GDM1 (cell line): ENCODE measurements at places on chromosomes 16 and 17.

DNA sequence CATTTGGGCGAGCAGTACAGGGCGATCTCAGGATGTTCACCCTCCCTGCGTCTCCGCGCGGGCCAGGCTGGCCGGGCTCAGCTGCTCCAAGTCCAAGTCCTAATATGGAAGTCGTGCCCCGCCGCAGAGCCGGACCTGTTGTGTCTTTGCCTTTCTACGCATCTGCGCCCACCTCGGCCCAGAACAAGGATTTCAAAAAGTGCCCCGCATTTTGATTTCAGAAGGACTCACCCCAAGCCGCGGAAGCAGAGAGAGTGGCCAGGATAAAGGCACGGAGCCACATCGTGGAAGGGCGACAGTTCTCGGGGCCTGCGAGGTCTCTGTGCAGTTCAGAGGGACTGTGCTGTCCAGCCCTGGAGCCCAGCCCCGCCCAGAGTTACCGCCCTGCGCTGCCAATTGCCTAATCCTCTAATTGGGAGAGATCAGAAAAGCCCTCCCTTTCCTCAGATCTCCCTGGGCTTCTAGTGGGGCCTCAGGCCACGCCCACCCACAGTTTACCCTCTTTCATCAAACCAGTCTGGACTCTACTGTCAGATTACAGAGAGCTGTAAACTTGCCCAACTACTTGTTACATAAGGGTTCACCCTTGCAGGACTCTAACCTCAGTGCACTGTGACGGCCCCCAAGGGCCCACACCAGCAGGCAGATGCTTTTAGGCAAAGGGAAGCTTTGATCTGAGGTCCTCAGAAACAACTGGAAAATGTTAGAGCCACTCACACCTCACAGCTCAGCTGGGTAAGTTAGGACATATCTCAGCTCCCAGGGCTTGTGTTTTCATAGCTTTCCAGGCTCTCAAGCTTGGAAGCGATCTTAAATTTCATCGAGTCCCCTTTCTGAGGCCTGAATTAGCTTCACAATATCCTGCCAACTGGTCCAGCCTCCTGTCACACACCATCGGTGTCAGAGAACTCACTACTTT, at the start of gene CES1:
Gene CES1, minus strand, starts transcription at position 324 of the 919 bp plus-strand sequence. Its CDS starts 41 bp downstream, at position 283.
- DNase-seq: no peak

DNA sequence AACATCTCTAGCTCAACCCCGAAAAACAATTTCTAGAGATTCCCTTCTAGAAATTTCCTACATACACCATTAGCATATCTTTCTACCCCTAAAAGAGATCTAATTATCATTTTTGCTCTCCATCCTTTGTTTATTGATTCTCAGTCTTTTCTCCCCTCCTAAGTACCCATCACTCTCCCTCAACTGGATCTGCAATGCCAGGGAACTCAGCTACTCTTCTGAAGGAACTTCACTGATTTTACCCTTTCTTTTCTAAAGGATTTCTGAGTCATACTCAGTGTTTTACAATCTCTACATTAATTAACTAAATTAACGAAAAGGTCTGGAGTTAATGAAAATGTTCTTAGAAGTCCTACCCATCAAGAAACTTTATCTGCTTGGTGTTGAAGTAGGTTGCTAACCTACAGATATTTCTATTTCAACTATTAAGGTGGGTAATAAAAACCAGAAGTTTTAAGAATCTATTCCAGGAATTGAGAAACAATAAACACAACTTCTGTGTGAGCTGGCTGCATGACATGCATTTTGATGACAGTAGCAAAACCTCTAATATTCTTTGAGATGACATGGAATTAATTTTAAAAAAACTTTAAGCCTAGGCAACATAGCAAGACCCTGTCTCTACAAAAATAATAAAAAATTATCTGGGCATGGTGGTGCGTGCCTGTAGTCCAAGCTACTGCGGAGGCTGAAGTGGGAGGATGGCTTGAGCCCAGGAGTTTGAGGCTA, 13.6 kb downstream of the CREBBP start:
- no peak for DNase-seq

DNA sequence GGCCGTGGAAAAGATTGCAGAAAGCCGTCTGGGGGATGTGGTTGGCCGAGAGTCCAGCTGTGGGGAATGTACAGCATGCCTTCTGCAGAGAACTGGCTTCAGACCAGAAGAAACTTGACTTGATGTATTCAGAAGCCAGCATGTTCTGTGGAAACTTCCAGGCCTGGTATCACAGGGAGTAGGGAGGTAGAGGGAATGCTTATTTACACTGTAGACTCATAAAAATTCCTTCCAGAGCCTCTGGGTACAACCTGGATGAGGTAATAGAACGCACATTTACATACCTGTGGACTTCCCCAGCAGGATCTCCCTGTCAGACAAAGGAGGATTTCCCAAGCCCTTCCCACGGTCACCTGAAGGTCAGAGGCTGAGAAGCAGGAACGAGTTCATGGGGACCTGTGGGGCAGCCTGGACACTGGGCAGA, 11.8 kb upstream of the GAS7 start:
- DNase-seq: no peak

GRCh38 chr17:32912218-32912897, 15.6 kb upstream of the TMEM98 start:
- DNase-seq: no peak

DNA sequence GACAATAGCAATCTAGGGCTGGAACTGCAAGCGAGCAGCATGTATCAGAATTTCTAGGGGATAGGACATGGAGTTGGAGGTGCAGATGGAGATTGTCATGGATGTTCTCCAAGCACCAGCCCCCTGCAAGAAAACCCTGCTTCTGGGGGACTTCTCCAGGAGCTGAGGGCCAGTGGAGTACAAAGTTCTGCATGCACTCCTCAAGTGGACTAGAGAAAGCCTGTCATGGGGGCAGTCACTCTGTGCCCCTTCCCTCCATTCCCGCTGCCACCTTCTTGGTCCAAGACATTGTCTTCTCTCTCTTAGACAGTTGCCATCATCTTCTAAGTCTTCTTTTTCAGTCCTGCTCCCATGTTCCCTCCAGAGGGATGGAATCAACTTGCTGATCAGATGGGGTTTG, 87.9 kb downstream of the AIPL1 start:
- no peak for DNase-seq

DNA sequence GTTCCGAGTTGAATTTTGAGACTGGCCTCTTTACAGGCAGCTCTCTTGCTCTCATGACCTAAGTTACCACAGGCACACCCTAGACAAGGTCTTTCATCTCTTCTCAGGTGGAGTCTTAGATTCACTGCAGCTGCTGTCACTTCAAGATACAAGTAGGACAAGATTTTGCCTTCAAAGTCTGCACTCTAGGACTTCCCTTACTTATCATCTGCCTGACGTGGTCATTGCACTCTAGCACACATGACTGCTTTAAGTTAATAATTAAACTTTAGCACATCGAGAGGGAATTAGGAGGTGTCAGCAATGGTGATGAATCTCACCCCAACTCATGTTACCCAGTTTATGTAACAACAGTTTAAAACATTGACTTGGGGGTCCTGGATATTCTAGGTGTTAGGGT, 25.6 kb downstream of the RNF135 start:
- DNase-seq: no peak

DNA sequence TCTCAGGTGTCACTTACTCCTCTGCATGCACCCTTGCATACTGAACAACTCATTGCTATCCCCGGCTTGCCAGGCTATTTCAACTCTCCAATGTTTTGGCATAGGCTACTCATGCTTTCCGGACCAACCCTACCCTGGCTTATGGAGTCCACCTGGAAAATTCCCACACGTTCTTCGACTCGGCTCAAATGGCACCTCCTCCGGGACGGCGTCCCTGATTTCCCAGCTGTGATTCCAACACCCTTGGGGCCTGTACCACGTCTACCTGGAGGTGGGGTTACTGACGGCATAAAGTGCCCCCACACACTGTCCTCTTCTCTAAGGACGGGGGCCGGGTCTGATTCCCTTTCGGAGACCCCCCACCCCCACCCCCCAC, 498 bp downstream of the SMYD4 start:
- no peak for DNase-seq

DNA sequence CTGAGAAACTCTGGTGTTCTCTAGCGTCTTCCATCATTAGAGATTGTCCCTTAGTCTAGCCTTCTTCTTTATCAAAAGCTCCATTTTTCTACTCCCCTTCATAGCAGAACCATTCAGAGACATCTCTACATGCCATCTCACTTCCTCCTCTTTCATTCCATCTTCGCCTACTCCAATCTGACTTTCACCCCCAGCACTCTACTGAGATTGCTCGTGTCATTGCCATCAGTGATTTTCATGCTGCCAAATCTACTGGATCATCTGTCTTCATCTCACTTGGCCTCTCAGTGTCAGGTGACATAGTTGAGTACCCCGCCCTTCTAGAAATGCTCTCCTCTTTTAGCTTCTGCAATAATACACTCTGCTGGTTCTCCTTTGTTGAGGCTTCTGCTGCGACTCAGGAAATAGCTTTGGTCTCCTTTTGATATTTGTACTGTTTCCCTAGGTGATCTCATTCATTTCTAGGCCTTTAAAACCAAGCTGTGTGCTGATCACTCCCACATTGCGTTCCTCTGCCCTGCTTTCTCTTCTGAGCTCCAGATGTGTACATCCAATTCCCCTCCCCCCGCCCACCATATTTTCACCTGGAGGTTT, 119.1 kb downstream of the FTO start:
- DNase-seq: peak; percentile 44

GRCh38 chr16:8026450-8026849, 563.9 kb downstream of the TMEM114 start:
- no peak for DNase-seq

DNA sequence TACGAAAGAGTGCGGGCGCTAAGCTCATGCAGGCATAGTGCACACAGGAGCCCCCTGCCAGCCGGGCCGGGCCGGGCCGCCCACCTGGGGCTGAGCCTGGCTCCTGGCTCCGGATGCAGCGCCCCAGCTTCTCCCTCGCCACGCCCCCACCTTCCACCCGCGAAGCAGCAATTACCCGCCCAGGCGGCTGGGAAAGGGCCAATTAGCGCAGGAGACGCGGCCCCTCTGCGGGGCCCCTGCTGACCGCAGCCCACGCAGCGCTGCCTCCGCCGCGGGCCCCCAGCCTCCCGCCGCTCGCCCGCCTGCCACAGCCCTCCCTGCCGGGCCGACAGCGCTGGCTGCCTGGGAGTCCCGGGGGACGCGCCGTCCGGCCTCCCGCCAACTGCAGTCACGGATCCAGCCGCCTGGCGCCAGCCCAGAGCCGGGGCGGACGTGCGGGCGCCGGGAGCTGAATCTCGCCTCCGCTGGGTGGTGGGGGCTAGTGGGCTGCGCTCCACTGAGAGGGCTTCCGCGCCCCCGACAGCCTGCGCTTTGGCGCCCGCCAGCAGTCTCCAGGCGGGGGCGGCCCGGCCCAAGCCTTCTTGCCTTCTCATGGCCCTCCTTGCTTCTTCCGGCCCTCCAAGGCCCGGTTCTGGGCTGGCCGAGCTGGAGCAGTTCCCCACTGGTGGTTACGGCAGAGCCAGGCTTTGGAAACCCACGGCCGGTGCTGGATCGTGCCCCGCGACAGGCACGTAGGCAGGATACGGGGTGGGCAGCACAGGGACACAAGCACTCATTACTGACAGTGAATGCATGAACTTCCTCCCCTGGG, 14.9 kb upstream of the CBFB start:
- no peak for DNase-seq

- DNase-seq: no peak
These were observed 239.5 kb downstream of the GSG1L start for GRCh38 chr16:27824006-27824405.
